ENCODE measurements at places on chromosomes 11 and 22.

DNA sequence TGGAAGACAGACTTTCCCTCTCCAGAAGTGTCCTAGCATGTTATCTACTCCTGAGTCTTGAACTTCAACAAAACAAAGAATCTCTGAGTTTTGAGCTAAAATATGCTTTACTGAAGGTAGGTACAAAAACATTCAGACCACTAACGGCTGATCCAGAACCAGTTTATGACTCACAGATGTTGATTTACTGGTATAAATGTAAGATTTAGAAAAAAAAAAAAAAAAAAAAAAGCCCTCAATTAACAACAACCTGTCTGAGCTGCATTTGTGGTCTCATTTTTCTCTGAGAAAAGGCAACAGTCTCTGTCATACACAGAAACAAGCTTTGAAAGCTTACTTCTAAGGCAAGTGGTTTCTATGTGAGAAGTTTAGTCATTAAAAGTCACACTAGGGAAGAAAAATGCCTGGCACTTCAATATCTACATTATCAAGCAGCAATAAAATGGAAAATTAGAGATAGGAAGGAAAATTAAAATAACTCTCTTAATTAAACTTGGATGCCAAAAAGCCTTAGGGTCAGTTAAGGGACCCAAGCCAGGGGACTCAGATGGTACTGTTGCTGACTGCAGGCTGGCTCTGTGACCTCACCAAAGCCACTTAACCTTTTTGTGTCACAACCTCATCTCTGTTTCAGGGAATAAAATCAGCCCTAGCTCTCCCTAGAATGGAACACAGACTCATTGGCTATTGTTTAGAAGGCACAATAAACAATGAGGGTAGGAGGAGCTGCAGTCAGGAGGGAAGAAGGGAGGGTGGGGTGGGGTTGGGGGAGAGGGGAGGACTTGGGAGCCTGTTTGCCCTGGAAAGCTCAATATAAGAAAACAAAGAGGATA lies 61.7 kb downstream of the ETS1 start:
- no peak for DNase-seq

- DNase-seq, result no peak
These were observed 91.2 kb downstream of the CLPB start for GRCh38 chr11:72343006-72343756.

DNA sequence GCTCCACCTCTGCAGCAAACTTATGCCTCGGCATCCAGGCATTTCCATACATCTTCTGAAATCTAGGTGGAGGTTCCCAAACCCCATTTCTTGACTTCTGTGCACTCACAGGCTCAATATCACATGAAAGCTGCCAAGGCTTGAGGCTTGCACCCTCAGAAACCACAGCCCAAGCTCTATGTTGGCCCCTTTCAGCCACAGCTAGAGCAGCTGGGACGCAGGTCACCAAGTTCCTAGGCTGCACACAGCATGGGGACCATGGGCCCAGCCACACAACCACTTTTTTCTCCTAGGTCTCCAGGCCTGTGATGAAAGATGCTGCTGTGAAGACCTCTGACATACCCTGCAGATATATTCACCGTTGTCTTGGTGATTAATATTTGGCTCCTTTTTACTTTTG lies 24.7 kb upstream of the MTMR2 start:
- no peak for DNase-seq

DNA sequence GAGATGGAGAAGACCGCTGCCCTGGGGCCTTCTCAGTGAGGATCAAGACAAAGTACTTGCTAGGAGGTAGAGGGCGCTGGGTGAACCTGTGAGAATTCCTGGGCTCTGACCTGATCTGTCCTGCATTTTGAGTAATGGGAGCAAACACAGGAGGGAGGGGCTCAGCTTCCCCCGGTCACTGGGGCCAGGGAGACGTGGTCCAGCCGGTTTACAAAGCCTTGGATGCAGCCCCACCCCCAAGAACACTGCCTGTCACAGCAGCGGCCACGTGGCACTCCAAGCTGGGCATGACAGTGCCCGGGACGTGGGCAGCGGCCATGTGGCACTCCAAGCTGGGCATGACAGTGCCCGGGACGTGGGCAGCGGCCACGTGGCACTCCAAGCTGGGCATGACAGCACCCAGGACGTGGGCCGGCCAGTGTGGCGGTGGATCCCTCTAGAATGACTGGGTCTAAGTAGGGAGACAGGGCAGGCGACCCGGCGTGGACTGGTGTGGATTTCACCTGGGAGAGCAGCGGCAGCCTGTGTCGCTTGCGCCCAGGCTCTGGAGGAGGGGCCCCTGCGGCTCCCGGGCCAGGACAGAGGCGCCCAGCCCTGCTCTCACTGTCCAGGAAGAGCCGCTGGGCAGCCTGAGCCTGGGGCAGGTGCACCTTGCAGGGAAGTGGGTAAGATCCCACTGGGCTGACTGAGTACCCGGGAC lies 2.5 kb upstream of the TTLL8 start:
- no peak for DNase-seq

- DNase-seq, result no peak
These were observed 183.5 kb downstream of the KIRREL3 start for GRCh38 chr11:126817096-126817495.

DNA sequence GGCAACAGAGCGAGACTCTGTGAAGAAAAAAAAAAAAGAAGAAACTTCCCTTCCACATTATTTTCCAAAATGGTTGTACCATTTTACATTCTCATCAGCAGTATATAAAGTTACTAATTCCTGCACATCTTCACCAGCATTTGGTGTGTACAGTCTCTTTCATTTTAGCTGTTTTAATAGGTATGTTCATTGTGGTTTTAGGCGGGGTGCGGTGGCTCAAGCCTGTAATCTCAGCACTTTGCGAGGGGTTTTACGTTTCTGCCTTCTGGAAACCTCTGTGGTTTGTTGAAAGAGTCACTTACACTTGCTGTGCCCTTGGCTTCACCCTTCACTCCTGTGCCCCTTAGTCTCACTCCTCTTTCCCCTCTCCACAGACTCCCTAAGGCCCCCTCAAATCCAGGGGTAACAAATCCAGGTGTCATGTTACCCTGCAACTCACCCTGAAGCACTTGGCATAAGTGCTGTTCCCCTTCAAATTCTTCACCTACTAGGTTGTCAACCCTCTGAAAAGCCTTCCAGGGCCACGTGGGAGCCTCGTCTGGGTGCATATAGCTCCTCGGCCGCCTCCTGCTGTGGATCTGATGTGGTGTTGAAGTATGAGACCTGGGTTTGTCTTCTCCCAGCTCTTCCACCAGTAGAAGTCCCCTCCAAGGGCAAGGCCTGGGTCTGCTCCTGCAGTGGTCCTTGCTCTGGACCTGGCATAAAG lies 20.8 kb downstream of the TOB2 start:
- DNase-seq, result peak; percentile 46

DNA sequence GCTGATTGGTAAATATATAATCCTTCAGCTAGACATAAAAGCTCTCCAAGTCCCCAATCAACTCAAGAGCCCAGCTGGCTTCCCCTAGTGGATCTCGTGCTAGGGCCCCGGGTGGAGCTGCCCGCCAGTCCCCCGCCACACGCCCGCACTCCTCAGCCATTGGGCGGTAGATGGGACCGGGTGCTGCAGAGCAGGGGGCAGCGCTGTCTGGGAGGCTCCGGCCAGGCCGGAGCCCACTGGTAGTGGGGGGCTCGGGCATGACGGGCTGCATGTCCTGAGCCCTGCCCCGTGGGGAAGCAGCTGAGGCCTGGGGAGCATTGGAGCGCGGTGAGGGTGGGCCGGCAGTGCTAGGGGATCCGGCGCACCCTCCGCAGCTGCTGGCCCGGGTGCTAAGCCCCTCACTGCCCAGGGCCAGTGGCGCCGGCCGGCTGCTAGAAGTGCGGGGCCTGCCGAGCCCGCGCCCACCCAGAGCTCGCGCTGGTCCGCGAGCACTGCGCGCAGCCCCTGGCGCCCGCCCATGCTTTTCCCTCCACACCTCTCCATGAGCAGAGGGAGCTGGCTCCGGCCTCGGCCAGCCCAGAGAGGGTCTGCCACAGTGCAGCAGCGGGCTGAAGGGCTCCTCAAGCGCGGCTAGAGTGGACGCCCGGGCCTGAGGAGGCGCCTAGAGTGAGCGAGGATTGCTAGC lies 1680.6 kb upstream of the RAG2 start:
- DNase-seq, result no peak

DNA sequence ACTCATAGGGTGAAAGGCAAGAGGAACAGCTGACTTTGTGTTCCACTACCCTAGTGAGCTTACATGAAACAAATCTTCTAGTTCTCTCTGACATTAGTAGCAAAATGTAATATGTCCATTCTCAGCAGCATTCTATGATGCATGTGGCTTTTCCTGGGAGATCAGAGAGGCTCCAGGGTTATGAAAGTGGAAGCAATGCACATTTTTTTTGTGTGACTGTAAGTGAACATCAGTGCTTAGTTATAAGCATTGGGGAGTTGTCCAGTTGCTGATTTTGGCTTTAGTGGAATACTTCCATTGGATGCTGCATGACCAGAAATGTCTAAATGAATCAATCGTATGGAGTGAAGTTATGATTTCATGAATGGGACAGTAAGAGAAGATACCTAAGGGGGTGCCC lies 255.9 kb downstream of the FAT3 start:
- no peak for DNase-seq

DNA sequence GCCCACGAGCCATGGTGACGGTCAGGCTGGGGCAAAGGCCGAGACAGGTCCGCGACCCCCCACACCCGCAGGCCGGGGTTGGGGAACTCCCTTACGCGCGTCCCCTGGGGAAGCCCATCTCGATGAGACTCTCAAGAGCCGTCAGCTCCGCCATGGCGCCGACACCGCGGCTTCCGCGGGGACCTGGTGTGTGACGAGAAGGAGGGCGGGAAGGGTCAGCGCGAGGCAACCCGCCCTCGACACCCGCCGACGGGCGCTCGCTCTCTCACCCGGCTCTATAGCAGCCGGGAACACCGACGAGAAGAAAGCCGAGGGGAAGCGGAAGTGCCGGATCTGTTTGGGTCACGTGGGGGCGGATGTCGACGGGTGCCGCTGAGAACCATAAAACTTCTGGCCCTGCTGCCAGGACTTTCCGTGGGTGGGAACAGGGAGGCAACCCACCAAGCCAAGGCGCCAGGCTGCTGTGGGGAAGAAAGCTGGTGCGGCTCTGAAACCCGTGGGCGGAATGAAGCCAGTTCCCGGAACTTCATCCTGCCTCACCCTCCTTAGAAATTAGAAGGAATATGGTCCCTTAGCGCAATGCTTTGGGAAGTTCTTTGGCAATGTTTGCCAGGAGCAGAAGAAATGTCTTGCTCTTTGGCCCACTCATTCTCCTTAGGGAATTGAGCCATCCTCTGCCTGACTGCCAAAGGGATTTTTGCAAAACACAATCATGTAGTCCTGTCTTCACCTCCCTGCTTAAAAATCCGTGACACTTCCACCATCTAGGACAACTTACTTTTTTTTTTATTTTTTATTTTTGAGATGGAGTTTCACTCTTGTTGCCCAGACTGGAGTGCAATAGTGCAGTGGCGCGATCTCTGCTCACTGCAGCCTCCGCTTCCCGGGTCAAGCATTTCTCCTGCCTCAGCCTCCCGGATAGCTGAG lies at the start of gene UBXN1:
TSS of gene UBXN1 (minus strand) at position 304 of the 927 bp plus-strand sequence. CDS start at position 154, 150 bp downstream.
- peak; percentile 93 for DNase-seq

DNA sequence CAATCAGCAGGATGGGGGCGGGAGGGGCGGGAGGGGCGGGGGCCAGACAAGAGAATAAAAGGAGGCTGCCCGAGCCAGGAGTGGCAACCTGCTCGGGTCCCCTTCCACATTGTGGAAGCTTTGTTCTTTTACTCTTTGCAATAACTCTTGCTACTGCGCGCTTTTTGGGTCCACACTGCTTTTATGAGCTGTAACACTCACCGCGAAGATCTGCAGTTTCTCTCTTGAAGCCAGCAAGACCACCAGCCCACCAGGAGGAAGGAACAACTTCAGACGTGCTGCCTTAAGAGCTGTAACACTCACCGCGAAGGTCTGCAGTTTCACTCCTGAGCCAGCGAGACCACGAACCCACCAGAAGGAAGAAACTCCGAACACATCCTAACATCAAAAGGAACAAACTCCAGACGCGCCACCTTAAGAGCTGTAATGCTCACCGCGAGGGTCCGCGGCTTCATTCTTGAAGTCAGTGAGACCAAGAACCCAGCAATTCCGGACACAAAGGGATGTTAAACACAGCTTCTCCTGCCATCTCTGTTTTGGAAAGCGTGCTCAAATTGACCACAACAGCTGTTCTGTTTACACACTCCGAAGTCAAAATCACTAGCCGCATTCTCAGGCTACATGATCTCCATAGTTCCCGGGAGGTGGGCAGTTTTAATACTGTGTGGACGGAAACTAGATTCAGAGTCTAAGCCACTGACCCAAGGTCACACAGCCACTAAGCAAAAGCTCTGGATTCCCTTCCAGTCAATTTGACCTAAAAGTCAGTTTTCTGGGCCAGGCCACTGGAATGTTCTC lies 11.9 kb downstream of the PLAAT2 start:
- DNase-seq, result no peak

DNA sequence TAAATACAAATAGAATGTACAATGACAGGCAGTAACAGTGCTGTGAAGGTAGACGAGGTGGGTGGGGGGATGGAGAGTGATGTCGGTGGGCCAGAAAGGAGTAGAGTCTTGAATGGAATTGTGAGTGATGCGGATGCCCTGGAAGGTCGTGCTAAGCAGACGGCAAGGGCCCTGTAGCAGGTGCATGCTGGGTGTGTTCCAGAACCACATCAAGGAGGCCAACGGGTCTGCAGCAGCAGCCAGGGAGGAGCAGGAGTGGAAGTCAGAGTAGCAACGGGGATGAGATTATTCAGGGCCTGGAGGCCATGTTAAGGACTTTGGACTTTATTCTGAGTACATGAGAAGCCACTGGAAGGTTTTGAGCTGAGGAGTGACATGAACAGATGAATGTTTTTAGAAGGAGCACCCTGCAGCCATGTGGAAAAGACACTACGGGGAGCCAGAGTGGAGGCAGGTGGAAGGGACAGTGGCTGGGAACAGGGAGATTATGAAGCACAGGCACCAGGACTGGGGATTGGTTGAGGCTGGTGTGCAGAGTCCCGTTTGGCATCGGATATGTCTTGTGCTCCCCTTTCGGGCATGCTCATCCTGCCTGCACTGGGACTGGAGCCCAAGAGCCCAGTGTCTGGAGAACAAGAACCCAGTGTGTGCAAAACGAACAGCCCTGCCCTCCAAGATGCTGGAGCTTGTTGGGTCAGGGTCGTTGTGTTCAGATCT lies 74.1 kb downstream of the COMMD9 start:
- no peak for DNase-seq

GRCh38 chr11:12687740-12688139 lies 13.5 kb downstream of the TEAD1 start:
- DNase-seq, result no peak

DNA sequence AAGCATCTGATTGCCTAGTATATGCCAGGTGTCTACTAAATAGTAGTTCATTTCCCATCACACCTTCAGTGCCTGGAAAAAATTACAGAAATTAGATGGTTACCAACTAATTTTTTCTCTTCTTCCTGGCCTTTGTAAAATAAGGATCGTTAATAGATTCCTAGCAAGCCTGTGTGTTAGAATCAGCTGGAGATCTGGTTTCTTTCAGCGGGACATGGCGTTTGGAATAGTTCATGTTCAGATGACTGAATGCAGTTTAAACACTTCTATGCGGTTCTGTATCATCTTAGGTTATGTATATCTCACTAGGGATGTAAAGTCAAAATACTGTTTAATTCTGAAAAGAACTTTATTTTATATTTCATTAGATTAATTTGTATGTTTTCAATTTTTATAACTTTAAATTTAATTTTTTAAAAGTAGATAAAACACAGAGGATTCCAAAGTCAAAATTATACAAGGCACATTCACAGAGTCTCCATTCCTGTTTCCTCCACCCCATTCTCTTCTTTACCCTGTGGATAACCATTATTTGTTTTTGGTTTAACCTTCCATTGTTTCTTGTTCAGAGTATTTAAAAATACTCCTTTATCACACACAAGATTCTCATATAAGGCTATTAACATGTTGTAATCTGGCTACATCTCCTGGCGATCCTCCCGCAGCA lies 132.8 kb downstream of the ATXN10 start:
- DNase-seq, result no peak

GRCh38 chr22:16915701-16916100 lies 90.5 kb upstream of the XKR3 start:
- DNase-seq, result no peak

Measured in stimulated activated CD4-positive, alpha-beta T cell treated with anti-CD3 and anti-CD28 coated beads, Interleukin-15, amount 100 ng/mL, for 24 hours (primary cell).